Activated T-helper 1 cell treated with anti-CD3 and anti-CD28 coated beads, Interleukin-2, amount 50 U/mL, for 16 hours (primary cell): ENCODE measurements at places on chromosomes 2 and 18.

DNA sequence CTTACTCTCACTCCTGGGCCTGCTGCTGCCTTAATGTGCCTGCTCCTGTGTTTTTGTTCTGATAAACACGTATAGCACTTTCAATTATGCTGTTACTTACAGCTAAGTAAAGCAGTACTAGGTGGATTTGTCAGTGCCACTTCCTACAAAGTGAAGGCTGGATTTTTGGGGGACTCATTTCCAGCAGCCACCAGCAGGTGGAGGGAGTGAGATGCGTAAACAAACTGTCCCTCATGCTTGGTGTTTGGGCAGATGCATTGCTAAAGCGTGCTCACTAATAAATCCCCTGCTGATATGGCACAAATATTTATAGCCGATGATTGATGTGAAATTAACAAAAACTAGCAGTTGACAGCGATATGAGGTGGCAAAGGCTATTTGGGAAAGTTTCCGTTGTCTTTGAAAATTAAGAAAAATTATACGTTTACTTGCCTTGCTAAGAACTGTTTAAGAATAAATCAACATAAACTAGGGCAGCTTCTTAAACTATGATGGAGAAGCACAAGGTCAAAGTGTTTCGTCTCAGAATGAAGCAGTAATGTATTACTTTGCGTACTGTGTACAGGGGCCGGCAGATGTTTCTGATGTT, 101.7 kb downstream of the AGAP1 start:
- no peak for DNase-seq

- DNase-seq, result no peak
Observed at GRCh38 chr2:40653829-40654228, 201.9 kb upstream of the SLC8A1 start.

DNA sequence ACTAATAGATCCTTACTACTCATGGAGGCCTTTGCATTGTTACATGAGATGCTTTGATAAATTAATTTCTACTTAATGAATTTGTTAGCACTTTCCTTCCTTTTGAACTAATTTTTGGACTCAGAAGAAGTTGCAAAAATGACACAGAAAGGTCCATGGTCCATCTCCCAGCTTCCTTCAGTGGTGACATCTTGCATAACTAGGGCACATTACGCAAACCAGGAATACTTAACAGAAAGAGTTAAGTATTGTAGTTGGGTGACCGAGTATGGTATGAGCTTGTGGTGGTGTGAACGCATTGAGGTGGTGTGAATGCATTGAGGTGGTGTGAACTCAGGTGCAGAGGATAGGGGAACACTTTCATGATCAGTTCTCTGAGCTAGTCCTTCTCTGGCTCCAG, 151.1 kb upstream of the TWIST2 start:
- DNase-seq, result no peak

GRCh38 chr18:76450452-76451395, 44.3 kb downstream of the ZNF516 start:
- DNase-seq, result no peak

- no peak for DNase-seq
Observed at GRCh38 chr2:68222287-68222686, 30.0 kb downstream of the PPP3R1 start.

- no peak for DNase-seq
Observed at GRCh38 chr2:147425437-147426029, 419.3 kb upstream of the ACVR2A start.

GRCh38 chr2:235495373-235496238, 1.8 kb downstream of the AGAP1 start:
- no peak for DNase-seq

DNA sequence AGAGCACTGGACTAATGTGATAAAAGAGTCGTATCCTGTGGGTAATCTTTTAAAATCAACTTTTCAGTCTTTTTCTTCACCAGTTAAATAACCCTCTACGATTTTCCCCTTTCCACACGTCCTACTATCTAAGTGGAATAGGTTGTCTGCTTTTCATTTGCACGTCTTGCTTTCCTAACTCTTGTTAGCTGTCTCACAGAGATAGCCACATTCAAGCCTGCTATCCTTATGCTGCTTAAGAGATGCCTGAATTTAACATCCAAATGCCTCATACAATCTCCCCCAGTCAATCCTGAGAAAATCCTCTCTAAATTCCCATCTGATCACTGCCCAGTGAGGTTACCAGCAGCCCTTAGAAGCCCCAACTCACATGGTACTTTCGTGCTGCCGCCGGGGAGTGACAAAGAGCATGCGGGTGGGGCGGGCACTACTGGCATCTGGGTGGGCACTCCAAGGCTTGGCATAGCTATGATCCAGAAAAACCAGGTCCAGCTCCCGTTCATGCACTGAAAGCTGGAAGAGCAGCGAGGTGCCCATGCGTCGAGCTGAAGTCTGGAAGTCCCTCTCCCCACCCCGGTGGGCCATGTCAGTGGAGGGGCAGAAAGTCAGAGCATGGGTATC, 1.5 kb downstream of the KANSL3 start:
- DNase-seq, result no peak

- no peak for DNase-seq
Observed at GRCh38 chr2:60844105-60844504, 37.3 kb upstream of the REL start.

- DNase-seq, result no peak
Observed at GRCh38 chr2:186532891-186533290, 46.8 kb downstream of the ZC3H15 start.
